AML-193 (cell line): ENCODE measurements at places on chromosomes 16 and 17.

- DNase-seq = no peak
These were observed 19.8 kb downstream of the PLXDC1 start for GRCh38 chr17:39131616-39132015.

DNA sequence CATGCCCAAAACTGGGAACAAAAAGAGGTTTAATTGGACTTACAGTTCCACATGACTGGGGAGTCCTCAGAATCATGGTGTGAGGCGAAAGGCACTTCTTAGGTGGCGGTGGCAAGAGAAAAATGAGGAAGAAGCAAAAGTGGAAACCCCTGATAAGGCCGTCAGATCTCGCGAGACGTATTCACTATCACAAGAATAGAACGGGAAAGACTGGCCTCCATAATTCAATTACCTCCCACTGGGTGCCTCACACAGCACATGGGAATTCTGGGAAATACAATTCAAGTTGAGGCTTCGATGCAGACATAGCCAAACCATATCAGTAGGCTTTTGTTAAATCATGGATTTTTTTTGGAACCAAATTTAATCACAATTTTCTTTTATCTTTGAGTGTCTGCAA is 24.4 kb downstream of the RBL2 start:
- no peak for DNase-seq

DNA sequence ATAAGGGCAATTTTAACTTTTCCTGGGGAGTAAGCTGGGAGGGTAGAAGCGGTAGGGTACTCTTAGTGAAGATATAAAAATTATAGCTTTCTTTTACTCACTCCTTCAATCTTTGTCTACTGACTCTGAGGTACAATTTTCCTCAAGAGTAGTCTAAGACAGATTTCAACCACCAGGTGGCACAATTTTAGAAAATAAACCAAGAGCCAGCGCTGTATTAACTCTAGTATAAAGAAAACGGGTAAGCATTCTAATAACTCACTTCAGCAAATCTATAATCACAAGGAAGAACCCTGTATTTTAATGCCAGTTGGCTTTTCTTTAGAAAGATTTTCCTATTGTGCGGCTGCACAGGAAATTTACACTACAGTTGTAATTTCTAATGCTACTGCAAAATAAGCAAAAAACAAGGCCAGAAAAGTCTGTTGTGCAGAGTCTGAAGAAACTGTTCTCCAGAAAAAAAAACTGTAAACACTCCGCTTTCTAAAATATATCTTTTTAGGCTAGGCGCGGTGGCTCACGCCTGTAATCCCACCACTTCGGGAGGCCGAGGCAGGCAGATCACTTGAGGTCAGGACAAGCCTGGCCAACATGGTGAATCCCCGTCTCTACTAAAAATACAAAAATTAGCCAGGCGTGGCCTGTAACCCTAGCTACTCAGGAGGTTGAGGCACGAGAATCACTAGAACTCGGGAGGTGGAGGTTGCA is 1.9 kb downstream of the CMC2 start:
- peak; percentile 68 for DNase-seq

- DNase-seq = no peak
These were observed 879.7 kb upstream of the EEF2KMT start for GRCh38 chr16:5977329-5977728.

- no peak for DNase-seq
These were observed 56.4 kb downstream of the TBC1D16 start for GRCh38 chr17:79979221-79979741.

DNA sequence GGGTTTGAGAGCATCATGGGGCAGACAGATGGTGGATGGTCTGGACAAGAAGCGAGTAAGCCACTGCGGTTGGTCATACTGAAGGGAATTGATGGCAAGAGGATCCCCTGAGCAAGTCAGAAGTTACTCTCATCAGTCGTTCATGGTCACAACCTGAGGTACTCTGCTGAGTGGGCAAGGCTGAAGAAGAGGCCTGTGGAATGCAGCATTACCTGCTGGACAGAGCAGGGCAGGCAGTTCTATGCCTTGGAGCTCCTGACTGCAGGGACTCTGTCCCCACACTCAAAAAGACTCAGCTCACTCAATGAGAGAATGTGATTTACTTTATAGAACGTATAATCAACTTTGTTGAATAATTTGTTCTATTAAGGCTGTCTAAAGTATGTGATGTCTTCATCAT is 28.3 kb downstream of the ALDH3A2 start:
- no peak for DNase-seq

GRCh38 chr17:41863074-41863848 is 2.0 kb downstream of the KLHL11 start:
- no peak for DNase-seq

- no peak for DNase-seq
These were observed 230.4 kb downstream of the PARN start for GRCh38 chr16:14399378-14400284.

DNA sequence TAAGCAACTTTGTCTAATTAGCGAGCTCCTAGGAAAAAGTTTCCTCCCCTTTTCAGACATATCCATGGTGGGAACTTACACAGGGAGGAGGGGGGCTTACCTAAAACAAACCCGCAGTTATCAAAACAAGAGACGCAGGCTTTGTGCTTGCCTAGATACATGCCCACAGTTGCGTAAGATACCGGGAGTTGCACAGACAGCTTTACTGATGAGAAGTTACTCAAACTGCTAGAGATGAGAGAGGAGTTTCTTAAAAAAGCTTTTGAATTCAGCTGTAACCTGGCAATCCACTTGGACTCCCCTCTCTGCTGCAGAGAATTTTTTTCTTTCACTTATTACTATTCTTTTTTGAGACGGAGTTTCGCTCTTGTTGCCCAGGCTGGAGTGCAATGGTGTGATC is 6.8 kb upstream of the ZP2 start:
- DNase-seq = peak; percentile 4

GRCh38 chr17:77140878-77141767 is at the start of gene SEC14L1:
SEC14L1 (plus strand) TSS chr17:77140969; CDS start chr17:77143597, 2,628 bp downstream.
- DNase-seq = peak; percentile 32

GRCh38 chr17:72361892-72362291 is 241.1 kb downstream of the SOX9 start:
- DNase-seq = no peak

DNA sequence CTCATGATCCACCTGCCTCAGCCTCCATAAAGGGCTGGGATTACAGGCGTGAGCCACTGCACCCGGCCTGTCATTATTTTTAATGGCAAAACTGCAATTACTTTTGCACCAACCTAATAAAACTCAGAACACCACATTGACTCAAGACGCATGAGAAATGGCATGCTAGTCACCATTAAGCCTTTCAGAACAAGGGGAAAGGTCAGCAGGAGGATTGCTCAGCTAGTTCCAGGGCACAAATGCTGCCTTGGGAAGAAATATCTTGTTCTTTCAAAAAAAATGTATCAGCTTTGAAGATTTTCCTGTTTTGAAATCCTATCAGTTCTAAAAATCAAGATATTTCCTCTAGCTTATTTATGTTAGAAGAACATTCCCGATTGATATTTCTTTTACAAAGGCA is 32.4 kb upstream of the CDYL2 start:
- no peak for DNase-seq

DNA sequence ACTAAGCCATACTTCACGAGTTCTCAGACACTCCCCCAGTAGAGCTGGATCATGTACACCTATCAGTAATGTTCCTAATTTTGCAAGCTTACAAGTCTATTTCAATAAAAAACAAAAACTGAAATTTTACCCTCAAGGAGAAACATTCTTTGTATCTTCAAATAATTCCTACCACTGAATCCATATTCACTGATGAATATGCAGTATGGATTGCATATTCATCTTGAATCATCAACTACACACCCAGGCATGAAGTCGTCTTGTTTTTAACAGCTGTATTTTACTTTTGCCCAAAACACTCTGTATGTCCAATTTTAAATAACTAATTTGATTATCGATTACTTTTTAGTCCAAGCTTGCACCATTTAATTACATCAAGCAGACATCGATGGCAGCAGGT is 31.8 kb downstream of the ZDHHC7 start:
- no peak for DNase-seq

DNA sequence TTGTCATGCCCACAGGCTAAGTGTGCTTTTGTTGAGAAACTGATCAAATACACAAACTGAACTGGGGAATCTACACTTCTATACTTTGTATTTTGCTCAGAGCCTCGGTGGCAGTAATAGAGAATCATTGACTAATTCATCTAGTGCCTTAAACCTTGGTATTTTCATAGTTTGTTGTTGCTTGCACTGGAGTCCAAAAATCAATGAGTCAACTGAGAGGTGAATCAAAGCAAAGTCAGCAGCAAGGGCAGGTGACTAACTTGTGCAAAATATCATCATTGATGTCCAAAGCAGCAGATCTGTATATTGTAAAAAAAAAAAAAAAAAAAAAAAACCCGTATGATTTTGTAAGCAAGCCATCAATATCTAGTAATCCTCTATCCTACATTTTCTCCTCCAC is 296.4 kb downstream of the MAP2K6 start:
- no peak for DNase-seq

- no peak for DNase-seq
These were observed 674 bp downstream of the ZNF688 start for GRCh38 chr16:30570636-30571444.

GRCh38 chr17:66387392-66387981 is 85.1 kb downstream of the PRKCA start:
- DNase-seq = no peak

GRCh38 chr16:10539793-10540192 is 40.6 kb downstream of the EMP2 start:
- DNase-seq = no peak

DNA sequence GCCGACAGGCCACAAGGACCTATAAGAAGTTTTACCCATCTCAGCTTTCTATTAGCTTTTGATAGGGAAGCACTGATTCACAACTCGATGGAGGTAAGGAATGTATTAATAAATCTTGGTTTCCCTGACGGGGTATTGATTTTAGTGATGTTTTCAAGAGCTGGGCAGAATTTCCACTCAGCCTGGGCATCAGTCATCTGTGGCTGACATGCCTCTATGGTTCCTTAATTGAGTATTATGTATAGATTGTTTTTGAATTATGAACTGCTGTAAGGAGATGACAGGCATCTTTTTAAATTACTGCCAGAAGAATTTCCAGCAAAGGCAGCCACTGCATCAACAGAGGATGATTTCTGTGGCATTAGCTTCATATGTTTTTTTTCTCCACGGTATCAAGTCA is 128.6 kb downstream of the CPPED1 start:
- no peak for DNase-seq

- DNase-seq = no peak
These were observed 51.6 kb downstream of the TEX14 start for GRCh38 chr17:58640202-58640601.

DNA sequence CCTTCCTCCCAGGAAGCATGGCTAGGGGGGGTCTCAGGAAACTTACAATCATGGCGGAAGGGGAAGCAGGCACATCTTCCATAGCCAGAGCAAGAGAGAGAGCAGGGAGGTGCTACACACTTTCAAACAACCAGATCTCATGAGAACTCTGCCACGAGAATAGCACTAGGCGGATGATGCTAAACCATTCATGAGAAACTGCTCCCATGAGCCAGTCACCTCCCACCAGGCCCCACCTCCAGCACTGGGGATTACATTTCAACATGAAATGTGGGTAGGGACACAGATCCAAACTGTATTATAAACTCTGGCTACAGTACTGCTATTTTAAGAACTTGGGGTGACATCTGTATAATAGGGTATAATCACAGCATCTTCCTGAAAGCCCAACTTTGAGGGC is 83.1 kb upstream of the CACNG5 start:
- DNase-seq = no peak

GRCh38 chr16:13414154-13414553 is 505.8 kb upstream of the ERCC4 start:
- no peak for DNase-seq

DNA sequence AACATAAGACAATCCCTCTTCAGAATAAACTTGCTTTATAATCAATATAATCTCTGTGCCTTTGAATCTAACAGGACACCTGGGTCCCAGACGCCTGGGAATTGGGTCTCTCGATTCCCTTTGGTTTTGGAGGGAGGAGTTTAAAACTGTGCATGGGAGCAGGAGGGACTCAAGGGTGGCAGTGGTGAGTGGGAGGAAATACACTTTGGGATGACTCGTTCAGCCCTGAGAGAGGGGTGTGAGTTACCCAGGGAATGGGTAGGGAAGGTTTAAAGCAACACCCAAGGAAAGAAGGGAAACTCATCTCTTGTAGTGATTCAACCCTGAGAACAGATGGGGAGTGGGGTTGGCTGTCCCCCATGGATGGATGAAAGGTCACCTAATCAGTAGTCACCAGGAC is 1.6 kb downstream of the RANGRF start:
- DNase-seq = no peak

- DNase-seq = no peak
These were observed 85.9 kb upstream of the TBX2 start for GRCh38 chr17:61313461-61314326.

GRCh38 chr17:80660527-80661198 is 116.0 kb downstream of the RPTOR start:
- no peak for DNase-seq

GRCh38 chr16:25014500-25015147 is 545 bp downstream of the ARHGAP17 start:
- no peak for DNase-seq

- DNase-seq = no peak
These were observed 52.5 kb upstream of the MTSS2 start for GRCh38 chr16:70738083-70738977.

DNA sequence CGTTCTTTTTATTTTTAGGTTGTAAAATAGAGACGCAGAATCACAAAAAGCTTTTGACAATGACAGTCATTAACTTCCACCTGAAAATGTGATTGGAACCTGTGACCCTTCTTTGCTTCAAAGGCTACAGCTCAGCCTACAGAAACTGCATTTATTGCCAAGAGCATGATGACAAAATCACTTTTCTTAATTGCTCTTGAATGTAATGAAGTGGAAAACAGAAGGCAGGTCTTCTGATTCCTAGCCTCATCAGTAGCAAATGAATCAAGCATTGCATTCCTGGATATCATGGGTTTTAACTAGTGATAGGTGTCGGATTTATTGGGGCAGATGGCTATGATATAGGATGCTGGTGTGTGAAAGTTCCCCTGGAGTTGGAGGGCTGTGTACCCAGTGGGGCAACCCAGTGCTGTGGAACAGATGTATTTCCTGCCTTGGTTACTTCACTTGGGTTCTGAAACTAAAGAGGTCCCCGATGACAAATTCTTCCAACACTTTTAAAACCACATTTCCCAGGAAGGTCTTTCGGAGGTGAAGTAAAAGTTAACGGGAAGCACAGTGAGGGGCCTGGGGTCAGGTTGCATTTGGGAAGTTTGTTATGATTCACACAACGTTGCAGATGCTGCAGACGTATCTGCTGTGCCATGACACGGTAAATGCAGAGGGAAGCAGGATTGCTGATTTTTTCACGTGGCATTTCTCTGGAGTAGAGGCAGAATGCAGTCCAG is 127.5 kb downstream of the HS3ST3A1 start:
- no peak for DNase-seq

DNA sequence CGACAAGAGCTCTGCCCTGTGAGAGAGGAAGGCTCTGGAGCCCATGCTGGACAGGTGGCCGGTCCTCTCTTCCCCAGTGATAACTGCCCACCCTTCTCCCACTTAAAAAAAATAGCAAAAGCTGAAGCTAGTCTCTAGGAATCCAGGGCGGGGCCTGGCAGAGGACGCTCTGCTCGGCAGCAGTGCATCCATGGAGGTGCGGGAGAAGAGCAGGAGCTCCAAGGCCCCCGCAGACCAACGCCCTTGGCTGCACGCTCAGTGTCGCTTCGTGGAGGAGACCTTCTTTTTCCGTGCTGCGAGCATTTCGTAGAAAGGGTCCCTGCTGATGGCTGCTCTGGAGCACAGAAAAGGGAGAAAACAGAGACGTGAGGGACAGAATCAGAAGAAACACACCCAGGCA is 98.6 kb upstream of the DNAH17 start:
- no peak for DNase-seq

GRCh38 chr16:51045186-51045585 is 105.9 kb downstream of the SALL1 start:
- no peak for DNase-seq

GRCh38 chr17:44043272-44043696 is 23.2 kb downstream of the LSM12 start:
- no peak for DNase-seq
